Right atrium auricular region (tissue), 2 donors: ENCODE measurements at places on chromosomes 2 and 18. TPM values are rescaled to one million over a fixed set of nuclear protein-coding genes. Genes with fewer than 3 reads are reported as not detected.

DNA sequence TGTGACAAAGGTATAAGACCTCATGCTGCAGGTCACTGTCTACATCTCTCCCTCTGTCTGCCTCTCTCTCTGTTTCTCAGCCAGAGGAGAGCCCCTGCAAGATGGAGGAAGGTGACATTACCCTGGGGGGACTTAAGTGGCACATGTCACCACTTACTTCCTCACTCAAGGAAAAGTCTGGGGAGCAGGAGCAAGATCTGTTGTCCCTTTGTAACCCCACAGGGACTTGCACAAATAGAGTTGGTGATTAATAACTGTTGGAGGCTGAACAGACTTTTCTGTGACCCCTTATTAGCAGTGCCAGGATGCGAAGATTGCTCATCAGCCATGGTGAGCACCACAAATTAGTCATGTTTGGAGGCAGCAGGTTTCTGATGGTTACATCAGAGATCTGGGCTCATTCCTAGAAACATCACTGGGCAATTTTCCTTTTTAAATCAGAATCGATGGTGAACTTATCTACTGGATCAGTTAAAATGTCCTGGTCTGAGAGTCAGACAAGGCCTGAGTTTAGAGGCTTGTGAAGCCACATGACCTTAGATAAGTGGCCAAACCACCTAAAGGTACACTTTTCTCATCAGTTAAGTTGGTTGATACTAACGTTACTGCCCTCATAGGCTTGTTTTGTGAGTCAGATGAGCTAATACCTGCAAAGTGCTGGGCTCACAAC lies 81.2 kb upstream of the LTBP1 start:
- DNase-seq, result no peak

GRCh38 chr2:42765686-42766085 lies 1.8 kb upstream of the OXER1 start:
- DNase-seq, result no peak

- no peak for DNase-seq
These were observed 62.3 kb downstream of the NCK2 start for GRCh38 chr2:105806996-105807395.

DNA sequence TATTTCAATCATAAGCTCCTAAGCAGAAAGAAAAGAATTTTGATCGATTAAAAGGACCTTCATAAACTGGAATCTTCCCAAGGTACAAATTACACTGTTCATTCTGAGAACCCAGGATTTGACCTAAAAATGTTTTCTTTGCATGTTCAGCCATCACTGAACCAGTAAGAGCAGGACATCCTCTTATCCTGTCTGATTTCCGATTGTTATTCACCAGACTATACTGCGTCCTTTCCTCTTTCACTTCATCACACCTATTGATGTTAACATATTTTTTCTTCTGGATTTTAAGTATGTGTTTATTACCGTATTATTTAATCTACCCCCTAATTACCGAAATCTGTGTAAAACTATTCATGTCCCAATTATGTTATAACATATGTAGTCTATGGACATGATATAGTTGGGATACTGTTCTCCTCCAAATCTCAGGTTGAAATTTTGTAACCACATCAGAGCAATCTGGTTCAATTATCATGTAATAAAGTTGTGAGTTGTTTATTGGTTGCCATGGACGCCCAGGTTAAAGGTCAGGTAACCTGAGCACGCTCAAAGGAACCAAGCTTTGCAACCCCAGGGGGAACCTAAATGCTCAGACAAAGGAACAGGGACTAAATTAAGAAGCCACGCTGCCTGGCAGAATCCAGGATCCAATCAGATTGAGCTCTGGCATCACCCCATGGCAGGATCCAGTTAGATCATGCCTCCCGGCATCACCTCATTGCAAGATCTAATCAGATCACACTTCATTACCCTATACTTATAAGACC lies 11.6 kb upstream of the TBC1D8 start:
- no peak for DNase-seq

- no peak for DNase-seq
These were observed 52.7 kb downstream of the ST6GAL2 start for GRCh38 chr2:106833256-106833655.

Gene SLC4A3
- total RNA-seq, result 270 TPM

GRCh38 chr2:162330881-162331280 lies 12.4 kb upstream of the IFIH1 start:
- no peak for DNase-seq

DNA sequence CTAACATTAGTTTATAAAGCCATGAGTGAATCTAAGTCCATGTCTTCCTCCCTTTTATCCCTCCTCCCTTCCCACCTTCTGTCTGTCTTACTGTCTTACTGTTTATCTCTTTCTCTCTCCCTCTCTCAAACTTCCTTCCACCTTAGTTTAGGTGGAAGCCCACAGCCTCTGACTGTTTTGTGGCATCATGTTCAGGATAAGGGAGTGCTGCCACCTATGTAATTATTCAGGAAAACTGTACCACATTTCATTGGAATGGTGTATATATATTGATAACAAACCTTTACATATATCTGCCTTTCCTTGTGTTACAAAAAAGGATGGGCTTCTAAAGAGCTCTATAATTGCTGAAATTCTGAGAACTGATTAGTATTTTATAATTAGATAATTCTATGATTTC lies 48.7 kb downstream of the NETO1 start:
- DNase-seq, result no peak

GRCh38 chr18:79540904-79541282 lies 138.7 kb upstream of the CTDP1 start:
- DNase-seq, result no peak

- DNase-seq, result no peak
These were observed 60.5 kb downstream of the INSIG2 start for GRCh38 chr2:118148809-118149208.

GRCh38 chr2:46540496-46541331 lies 61.3 kb downstream of the TMEM247 start:
- DNase-seq, result peak; percentile 87
